ENCODE measurements at places on chromosomes 2 and 18. TPM values are rescaled to one million over a fixed set of nuclear protein-coding genes. Genes with fewer than 3 reads are reported as not detected.

Gene NT5DC4
- 2.0 TPM for total RNA-seq

Gene ANKRD62
- total RNA-seq, result not detected

Gene ODC1
- total RNA-seq, result 43.8 TPM

Gene PLB1
- 2.6 TPM for total RNA-seq

Gene CYP26B1
- total RNA-seq, result not detected

Gene FAM117B
- 13.1 TPM for total RNA-seq

Gene PRSS56
- total RNA-seq, result not detected

Gene KCNS3
- total RNA-seq, result not detected

Gene CTAGE1
- not detected for total RNA-seq

Gene FRZB
- not detected for total RNA-seq

Gene KRCC1
- total RNA-seq, result 17.0 TPM

Gene SERPINB4
- not detected for total RNA-seq

Gene FARSB
- total RNA-seq, result 8.6 TPM

Gene POTEI
- total RNA-seq, result not detected

Gene TOGARAM2
- total RNA-seq, result 30.8 TPM

Gene RPRM
- not detected for total RNA-seq

Gene ACMSD
- total RNA-seq, result not detected

Gene POTEF
- not detected for total RNA-seq

Gene SIX3
- total RNA-seq, result 0.15 TPM

Gene ZNF804A
- 0.12 TPM for total RNA-seq

Gene INHA
- not detected for total RNA-seq

Gene CNDP1
- 0.60 TPM for total RNA-seq

Gene BOK
- total RNA-seq, result 23.7 TPM

Gene HOXD9
- not detected for total RNA-seq

Gene LGALSL
- 2.0 TPM for total RNA-seq

Gene MOGAT1
- total RNA-seq, result not detected

Gene TCF4
- 8.3 TPM for total RNA-seq

Gene SLC20A1
- 241 TPM for total RNA-seq

Gene SATB2
- total RNA-seq, result 2.8 TPM

Gene CHRNG
- not detected for total RNA-seq

Gene INPP1
- total RNA-seq, result 9.6 TPM

Gene SKA1
- total RNA-seq, result 1.2 TPM

Gene C2orf80
- not detected for total RNA-seq

Gene TXNL1
- 43.2 TPM for total RNA-seq

Gene FAM168B
- total RNA-seq, result 70.7 TPM

Gene GPR55
- total RNA-seq, result 1.1 TPM

Gene RAD51AP2
- total RNA-seq, result not detected

Gene TMEM200C
- not detected for total RNA-seq

Gene CCDC85A
- total RNA-seq, result not detected

Gene SALL3
- total RNA-seq, result not detected

Gene MC4R
- not detected for total RNA-seq

Gene SERPINB3
- total RNA-seq, result not detected

Gene CD8B
- 22.7 TPM for total RNA-seq

Gene UBE2E3
- total RNA-seq, result 52.6 TPM

Gene NOP58
- total RNA-seq, result 155 TPM

Gene NT5C1B
- total RNA-seq, result not detected

Gene DPYSL5
- total RNA-seq, result not detected

Gene IL36B
- total RNA-seq, result not detected

Gene SERPINB2
- total RNA-seq, result not detected

Gene KCNG2
- not detected for total RNA-seq

Gene C2orf72
- not detected for total RNA-seq

Gene HMSD
- total RNA-seq, result not detected

Gene PLCD4
- total RNA-seq, result 0.54 TPM

Gene PMAIP1
- total RNA-seq, result 264 TPM

Gene CKAP2L
- total RNA-seq, result 1.2 TPM

Gene CRYGD
- total RNA-seq, result not detected

Gene PID1
- 0.56 TPM for total RNA-seq

Gene LRP2
- not detected for total RNA-seq

Gene RAB27B
- total RNA-seq, result 23.0 TPM
